AG09319 (cell line): ENCODE measurements at places on chromosomes 2 and 18.
A peak's percentile ranks its signal among the peaks of the same experiment; 100 is the strongest.

DNA sequence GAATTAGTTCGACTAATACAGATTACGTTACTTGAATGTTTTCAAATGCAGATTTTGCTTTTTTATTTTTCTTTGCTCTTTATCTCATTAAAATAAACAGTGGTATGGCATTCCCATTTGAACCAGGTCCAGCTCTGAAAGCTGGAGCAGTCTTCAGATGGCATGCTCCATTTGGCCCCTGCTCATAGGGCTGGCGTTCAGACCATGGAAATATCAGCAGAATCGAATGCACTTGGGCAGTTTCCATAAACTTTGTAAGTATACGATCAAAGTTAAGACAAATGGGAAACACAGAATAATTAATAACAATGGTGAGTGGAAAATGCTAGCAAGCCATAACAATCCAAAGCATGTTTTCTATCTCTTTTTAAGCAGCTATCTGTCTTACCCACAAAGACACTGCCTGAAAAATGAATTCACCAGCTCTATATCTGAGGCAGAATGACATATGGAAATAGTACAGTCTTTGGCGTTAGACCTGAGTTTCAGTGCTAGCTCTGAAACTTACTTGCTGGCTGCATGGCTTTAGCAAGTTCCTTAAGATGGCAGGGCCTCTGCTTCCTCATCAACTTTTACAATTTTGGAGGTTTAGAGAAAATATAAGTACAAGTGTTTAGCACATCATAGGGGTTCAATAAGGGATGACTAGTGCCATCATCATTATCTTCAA is 131.6 kb downstream of the BCL2 start:
- DNase-seq = no peak

- DNase-seq = no peak
Measured at GRCh38 chr2:11016735-11017388, 105.1 kb downstream of the KCNF1 start.

- DNase-seq = no peak
Measured at GRCh38 chr2:66024391-66024790, 410.5 kb upstream of the MEIS1 start.

DNA sequence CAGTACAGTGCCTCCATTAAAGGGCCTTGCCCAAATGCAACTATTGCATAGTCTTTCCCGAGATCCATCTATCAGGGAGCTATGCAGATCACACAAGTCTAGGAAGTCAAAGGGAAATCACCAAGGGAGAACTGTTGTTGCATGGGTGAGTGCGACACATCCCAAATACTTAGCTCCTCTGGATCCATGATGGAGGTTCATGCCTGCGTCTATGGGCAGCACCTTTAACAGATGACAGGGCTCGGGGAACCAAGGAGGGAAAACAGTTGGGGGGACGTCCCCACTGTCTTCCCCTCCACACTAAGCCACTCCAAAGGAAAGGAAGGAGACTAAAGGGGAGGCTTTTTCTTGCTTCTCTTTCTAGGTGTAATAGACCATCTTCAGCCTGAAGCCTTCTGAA is 552.8 kb upstream of the PKDCC start:
- DNase-seq = no peak

- DNase-seq = peak; percentile 57
Measured at GRCh38 chr2:212974692-212975091, 176.7 kb downstream of the IKZF2 start.

GRCh38 chr18:78730546-78730945 is 249.1 kb upstream of the SALL3 start:
- DNase-seq = no peak

DNA sequence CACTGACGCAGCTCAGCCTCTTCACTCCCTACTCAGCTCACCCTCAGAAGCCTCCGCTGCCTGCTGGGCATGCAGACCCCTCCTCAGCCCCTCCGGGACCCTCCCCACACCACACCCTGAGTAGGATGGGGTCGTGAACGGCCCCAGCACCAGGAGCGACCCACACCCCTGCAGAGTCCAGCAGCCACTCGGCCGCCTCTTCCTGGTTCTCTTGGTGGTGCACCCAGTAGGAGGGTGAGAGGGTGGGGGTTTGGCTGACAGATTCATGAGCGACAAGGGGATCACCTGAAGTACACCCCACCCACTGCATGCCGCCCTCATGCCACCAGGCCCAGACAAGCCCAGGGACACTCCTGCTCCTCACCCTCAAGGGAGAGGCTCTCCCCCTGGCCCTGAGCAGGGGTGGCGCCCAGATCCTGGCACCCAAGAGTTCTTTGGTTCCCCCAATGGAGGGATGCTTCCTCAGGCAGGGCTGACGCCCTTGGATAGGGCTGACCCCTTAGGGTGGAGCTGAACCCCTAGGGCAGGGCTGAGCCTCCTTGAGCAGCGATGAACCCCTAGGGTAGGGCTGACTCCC is 76.6 kb upstream of the GPC1 start:
- no peak for DNase-seq

DNA sequence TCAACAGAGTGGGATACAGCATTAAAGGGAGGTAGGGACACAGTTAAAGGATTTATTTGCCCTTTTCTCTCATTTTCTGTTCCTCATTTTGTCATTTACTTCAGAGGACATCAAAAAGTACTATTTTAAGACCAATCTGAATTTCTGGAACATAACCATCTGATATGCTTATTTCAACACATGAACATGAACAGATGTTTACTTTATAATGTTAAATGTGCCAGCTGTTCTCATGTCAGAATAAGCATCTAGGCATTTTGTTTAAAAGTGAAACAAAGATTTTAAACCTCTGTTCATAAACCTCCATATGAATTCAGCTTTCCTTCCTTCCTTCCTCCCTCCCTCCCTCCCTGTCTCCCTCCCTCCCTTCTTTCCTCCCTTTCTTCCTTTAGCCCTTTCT is 677.7 kb downstream of the CNTNAP5 start:
- no peak for DNase-seq

DNA sequence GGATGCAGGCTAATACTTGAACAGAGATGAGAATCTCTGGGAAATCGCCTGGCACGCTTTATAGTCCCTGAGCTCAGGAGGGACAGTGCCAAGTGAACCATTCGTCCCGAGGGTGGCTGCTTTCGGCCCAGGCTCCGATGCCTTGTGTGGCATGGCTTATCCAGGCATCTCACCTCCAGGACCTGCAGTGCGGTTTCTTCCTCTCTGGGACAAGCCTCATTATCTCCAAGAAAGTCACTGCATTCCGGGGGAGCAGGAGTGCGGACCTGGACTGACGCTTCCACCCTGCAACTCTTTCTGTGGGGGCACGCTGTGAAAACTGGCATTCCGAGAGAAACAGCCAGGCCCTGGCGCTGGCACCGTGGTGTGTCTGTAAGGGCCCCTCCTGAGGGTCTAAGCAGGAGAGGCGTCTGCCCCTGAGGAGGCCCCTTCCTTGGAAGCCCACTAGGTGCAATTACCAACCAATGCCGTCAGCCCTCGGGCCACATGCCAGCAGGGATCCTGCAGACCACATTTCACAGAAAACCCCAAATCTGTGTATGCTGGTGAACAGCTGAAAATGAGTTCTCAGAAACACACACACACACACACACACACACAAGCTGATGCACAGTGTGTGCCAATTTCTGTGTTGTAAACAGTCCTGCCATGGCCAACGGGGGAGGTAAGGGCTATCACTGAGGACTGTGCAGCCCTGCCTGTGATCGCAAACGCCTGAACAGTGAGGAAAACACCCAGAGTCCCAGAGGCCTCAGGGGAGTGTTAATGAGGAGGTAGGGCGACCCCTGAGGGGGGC is 351.9 kb upstream of the SALL3 start:
- DNase-seq = no peak

DNA sequence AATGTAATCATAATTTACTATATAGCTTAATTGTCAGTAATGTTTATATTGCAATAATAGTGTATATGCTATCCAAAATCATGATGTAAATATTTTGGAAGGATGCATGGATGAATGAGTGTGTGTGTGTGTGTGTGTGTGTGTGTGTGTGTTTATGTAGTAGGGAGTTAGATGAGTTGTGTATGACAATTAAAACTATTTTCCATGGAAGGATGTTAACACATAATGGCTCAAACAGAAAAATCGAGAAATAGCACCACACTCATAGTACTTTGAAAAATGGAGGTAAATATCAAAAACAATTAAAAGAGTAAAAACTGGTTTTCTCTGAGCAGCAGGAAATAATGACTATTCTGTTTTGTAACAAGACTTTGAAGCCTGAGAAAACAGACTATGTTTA is 8.1 kb upstream of the IL36A start:
- DNase-seq = no peak

DNA sequence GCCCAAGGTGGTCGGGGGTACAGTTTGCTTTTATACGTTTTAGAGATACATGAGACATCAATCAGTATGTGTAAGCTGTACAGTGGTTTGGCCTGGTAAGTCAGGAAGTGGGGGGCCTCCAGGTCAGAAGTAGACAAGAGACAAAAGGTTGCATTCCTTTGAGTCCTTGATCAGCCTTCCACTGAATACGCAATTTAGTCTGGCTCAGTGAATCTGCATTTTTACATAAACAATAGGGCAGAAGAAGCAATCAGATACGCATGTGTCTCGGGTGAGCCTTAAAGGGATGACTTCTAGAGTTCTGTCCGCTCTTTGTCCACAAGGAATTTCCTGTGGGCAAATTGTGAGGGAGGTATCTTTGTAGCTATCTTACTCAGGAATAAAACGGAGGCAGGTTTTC is 87.2 kb downstream of the SOWAHC start:
- no peak for DNase-seq

DNA sequence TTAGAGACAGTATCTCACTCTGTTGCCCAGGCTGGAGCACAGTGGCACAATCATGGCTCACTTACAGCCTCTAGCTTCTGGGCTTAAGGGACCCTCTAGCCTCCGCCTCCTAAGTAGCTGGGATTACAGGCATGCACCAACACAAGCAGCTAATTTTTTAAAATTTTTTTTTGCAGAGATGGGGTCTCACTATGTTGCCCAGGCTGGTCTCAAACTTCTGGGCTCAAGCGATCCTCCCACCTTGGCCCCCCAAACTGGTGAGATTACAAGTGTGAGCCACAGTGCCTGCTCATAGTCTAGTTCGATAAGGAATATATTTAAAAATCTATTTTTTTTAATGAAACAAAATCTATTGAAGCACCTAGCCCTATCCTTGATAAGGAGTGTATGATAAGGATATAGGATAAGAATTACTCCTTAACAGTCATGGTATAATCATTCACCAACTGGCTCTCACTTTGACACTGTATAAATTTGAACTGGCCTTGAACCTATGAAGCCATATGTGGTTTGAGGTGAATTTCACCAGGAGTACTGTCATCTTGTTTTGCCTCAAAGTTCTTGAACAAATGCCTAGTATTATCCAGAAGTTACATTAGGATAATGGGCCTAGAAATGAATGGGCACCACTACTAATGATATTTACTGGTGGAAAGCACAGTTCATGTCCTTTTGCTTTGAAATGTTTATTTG is 71.1 kb downstream of the EXOC6B start:
- no peak for DNase-seq

DNA sequence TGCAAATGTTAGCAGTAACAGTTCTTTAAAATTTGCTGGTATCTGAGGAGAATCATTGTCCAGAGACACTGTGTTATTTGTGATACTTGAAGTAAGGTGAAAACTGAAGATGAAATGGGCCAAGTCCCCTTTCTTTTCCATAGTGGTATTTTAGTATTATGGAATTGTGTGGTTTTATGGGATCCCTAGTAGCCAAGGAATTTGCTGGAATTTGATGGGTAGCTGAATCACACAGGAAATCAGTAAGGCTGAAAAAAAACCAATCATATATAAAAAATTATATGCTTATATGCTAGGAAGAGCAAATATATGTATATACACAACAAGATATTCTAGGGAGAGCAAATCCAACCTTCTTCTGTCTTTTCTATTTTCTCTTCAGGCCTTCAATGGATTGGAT is 54.2 kb upstream of the TACR1 start:
- DNase-seq = no peak

GRCh38 chr2:28423856-28424605 is 31.4 kb downstream of the FOSL2 start:
- no peak for DNase-seq

GRCh38 chr2:74919827-74920226 is 38.6 kb upstream of the POLE4 start:
- no peak for DNase-seq

- no peak for DNase-seq
Measured at GRCh38 chr18:44682871-44683221, 2.2 kb downstream of the SETBP1 start.

GRCh38 chr2:178328037-178328436 is 122.9 kb downstream of the PRKRA start:
- no peak for DNase-seq

DNA sequence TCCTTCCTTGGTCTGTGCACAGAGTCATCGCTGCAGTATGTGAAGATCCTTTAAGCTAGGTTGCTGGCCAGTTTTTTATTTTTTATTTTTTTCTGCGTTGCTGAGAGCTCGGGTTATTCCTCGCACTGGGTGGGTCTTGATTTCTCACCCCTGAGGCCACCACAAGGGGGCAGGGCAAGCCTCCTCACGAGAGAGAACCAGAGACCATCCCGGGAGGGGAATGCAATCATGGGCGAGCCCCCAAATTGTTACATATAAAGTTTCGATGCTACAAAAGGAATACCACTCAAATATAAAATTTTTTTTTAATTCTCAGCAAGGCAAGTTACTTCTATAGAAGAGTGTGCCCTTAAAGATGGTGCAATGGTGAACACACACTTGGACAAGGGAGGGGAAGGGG is 24.9 kb downstream of the HTR2B start:
- DNase-seq = no peak

DNA sequence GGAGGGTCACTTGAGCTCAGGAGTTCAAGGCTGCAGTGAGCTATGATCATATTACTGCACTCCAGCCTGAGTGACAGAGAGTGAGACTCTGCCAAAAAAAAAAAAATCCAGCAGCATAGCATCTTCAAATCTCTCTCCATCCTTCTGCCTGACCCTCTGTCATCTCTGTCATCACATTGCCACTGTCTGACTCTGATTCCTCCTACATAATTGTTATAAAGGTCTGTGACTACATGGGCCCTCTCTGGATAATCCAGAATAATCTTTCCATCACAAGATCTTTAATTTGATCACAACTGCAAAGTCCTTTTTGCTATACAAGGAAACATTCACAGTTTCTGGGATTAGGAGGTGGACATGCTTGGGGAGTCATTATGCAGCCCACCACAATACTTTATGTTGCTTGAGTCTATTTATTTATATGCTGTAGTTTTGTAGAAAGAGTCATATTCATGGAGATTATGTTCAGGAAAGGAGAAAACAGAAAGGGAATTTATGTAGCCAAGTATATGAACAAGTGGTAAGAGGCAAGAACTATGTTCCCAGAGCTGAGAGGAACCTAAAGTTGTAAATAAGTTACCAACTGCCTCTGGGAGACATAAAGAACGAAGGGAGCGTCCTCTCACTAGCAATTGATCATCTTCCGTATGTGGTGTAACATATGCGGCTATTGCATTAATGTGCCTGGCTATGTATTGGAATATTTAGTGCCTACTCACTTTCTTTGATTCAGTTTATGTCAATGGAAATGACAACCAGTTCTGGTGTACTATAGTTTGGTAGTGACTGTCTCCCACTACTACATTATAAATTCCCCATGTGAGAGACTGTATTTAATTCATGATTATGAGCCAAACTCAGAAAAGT is 21.5 kb downstream of the RND3 start:
- DNase-seq = no peak
